ENCODE measurements at places on chromosomes 6 and 20. TPM values are rescaled to one million over a fixed set of nuclear protein-coding genes. Genes with fewer than 3 reads are reported as not detected.

The PROCR gene
- total RNA-seq, result 90.3 TPM

The LTB gene
- 4.9 TPM for total RNA-seq

The HNF4A gene
- under 0.01 TPM for total RNA-seq

The FOXC1 gene
- 3.2 TPM for total RNA-seq

The DNAH8 gene
- not detected for total RNA-seq
